ENCODE measurements at places on chromosomes 1 and 21. TPM values are rescaled to one million over a fixed set of nuclear protein-coding genes. Genes with fewer than 3 reads are reported as not detected.

Gene COP1
- 45.8 TPM for total RNA-seq

Gene RGS13
- not detected for total RNA-seq

Gene ADGRL2
- 25.7 TPM for total RNA-seq

Gene RASSF5
- total RNA-seq = 21.5 TPM

Gene STK40
- total RNA-seq = 30.3 TPM

Gene S100A9
- total RNA-seq = 19.5 TPM

Gene FCGR1A
- 3.1 TPM for total RNA-seq

Gene ERG
- 4.2 TPM for total RNA-seq

Gene BRDT
- total RNA-seq = not detected

Gene LAMC2
- total RNA-seq = 6.7 TPM

Gene KRTCAP2
- total RNA-seq = 71.5 TPM

Gene RGS16
- 3.9 TPM for total RNA-seq

Gene SPATA46
- not detected for total RNA-seq

Gene DIO1
- not detected for total RNA-seq

Gene OR2T11
- 0.26 TPM for total RNA-seq

Gene LCE1B
- total RNA-seq = not detected
